ENCODE measurements at places on chromosomes 7 and 10.

DNA sequence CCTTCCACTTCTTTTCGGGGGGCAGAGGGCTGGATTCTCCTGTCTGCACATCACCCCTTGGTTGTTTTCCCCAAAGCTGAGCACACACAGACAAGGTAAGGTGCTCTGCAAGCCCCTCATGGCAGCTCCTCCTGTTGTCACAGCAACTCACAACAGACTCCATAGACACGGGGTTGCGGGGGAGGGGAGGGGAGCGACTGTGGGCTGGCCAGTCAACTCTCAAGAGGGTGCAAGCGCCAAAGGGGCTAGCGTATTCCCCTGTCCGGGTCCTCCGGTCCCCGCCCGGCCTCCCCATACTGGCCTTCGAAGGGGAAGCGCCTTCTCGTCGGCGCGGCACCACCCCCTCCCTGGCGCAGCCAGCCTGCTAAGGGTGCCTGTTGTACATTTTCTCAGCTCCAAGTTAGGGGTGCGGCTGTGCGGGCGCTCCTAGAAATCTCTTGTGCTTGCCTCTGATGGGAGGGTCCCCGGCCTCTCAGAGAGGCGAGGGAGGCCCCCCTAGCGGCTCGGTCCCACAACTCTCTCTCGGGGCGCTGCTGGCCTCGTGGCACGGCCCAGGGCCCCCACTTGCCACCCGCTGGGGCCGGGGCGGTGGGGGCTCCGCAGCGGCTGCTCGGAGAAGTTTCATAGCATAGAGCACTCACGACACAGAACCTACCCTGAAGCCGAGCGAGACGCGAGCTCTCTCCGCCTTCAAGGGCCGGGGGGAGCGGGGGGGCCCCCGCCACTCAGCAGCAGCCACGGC is 498 bp downstream of the RHOBTB1 start:
- DNase-seq: no peak

DNA sequence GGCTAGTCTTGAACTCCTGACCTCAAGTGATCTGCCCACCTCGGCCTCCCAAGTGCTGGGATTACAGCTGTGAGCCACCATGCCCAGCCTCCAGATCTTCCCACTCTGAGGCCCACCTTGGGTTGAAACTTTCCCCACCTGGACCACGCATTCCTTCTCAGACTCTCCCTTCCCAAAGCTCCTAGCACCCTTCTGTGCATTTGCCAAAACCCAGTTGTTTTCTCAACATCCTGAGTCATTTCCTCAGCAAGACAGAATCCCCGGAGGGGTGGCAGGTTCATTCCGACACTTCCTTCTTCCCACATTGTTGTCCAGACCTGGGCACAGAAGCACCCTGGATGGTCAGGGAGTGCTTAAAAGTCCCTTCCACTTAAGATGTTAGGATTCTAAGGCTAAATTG is 28.9 kb downstream of the BAG3 start:
- DNase-seq: no peak

- no peak for DNase-seq
Measured at GRCh38 chr7:209906-210305, 17.5 kb downstream of the FAM20C start.

DNA sequence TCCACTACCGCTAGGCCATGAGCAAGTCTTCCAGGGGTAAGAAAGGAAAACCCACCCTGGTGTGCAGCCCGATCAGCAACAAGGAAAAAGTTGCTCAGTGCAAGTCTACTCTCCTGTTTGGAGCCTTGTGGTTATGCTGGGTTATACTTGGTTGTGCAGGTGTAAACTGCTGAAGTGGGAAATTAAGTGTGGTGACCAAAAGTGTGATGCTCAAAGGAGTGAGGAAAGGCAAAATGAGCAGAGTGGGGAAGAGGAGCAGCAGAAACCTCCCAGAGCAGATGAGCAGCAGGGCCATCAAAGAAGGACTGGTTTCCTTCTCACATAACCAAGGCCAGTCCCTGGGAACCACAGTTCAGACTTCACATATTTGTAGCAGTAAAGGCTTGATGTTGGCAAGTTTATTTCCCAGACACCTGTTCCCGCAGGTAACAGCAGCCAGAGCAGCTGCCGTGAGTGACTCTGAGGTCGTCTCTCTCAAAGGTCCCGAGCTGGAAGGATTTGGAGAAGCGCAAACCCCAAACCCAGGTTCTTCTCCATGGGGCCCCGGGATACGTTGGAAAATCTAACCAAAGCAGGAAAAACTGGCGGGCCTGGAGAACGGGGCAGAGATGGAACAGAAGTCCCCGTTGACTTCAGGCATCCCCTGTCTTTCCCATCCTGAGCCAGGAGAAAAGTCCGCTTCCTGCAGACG is 607 bp upstream of the SMO start:
- DNase-seq: no peak

DNA sequence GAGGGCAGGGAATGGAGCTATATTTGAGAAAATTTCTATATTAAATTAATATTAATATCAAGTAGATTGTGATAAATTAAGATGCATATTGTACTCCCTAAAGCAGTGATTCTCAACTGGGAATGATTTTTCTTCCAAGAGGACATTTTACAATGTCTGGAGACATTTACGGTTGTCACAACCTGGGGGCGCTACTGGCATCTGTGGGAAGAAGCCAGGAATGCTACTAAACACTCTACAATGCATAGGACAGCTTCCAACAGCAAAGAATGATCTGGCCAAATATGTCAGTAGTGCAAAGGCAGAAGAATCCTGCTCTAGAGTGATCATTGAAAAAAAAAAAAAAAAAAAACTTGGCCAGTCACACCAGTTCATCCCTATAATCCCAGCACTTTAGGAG is 100.0 kb downstream of the LSM5 start:
- DNase-seq: no peak

GRCh38 chr7:73602721-73603651 is 21.3 kb downstream of the MLXIPL start:
- DNase-seq: no peak

DNA sequence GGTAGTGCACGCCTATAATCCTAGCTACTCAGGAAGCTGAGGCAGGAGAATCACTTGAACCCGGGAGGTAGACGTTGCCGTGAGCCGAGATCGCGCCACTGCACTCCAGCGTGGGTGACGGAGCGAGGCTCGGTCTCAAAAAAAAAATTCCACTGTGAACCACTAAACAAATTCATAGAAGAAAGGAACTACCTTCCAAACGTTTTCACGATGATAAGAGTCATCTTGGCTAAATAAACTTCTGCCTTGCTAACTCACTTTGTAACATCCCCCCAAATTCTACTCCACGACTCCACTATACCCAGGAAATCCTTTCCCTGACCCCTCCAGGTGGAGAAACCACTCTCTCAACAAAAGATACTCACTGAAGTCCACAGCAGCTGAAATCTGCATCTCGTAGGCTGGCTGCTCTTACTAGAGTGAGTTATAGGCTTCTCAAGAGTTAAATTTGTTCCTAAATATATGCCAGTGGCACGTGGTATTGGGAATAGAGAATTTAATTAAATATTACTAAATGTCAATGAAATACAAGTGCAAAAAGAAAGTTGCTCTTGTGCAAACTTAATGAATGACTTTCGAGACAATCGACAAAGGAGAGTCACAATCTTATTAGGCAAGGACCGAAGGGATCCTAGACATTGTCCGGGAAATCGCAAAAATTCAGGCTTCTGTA is 1.6 kb upstream of the GTF2I start:
- DNase-seq: no peak

DNA sequence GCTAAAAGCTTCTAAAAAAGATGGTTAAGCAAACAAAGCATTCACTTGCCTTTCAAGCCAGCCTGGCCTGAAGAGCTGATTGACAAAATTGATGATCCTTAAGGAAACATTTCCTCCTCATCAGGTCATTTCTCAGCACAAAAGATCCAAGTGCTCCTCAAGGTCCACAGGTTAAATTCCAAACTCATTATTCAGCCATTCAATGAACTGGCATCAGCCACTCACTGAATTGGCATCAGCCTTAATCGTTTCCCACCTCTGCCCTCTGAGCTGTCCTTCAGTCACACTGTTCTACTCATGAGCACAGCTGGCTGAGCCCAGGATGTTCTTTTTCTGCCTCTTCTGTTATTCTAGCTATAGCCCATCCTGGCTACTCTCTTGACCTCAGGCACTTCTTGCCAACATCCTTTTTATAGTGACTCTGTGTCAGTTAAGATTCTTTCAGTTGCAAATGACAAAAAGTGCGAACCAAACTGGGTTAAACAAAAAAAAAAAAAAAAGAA is 147.5 kb downstream of the RAB11FIP2 start:
- no peak for DNase-seq

DNA sequence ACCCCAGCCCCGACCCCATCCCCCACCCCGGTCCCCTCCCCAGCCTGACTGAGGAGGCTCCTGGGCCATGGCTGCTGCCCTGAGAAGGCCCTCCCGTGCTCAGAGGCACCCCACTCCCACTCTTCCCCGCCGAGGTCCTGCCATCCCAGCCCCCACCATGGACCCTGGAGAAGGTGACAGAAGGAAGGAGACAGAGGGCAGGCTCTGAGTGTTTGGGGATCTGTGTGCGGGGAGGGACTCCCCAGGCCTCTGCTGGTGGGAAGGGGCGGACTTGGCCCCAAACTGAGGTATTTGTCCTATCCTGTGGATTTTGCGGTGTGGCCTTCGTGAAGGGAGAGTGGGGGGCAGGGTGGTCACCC is 53.4 kb downstream of the PWWP2B start:
- no peak for DNase-seq

DNA sequence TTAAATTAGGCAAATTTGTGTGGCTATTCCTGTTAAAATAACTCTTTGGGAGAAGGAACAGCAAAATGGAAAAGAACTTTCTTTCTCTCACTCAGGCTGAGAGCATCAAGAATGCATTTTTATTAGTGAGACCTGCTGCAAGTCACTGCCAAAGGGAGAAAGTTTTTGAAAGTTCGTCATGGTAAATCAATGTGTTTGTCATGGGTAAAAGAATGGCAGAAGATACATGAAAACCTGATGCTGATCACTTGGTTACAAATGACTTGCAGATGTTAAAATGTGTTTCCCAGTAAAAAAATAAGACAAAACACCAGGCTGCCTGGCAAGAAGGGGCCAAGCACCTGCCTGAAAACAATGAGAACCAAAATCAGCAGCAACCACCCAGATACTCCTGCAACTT is 484.7 kb upstream of the NRP1 start:
- no peak for DNase-seq

GRCh38 chr10:25024528-25024927 is 8.1 kb downstream of the THNSL1 start:
- no peak for DNase-seq

GRCh38 chr10:117503244-117504205 is 39.0 kb upstream of the EMX2 start:
- DNase-seq: no peak
